Left ventricle myocardium superior (tissue), 1 donor: ENCODE measurements at places on chromosomes 4 and X.

GRCh38 chr4:3199653-3200422, 49.1 kb upstream of the MSANTD1 start:
- DNase-seq, result no peak

DNA sequence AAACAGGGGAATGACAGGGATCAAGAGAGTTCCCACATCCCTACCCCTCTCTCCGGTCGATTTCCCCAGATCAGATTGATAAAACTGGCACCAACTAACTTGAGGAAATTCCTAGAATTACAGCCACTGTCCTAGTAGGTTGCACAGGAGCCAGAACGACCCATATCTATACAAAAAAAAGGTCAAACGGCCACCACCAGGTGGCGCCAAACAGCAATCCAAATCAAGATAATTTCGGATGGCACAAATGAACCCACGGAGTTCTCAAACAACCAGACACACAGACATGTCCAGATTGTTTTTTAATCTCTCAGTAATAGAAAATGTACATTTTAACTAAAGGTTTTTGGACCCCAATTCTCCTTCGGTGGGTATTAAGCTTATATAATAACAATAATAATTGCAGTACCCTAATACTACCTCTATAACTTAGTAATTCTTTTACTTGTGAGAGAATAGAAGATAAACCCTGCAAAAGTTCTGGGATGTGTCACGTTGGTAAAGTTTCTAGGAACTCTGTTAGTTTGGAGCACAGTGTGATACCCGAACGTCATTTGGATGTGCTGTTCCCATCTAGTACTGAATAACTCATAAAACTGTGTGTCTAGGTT, 212.6 kb downstream of the SPOCK3 start:
- peak; percentile 79 for DNase-seq

- no peak for DNase-seq
These were observed 95.7 kb downstream of the CPZ start for GRCh38 chr4:8688041-8688907.

DNA sequence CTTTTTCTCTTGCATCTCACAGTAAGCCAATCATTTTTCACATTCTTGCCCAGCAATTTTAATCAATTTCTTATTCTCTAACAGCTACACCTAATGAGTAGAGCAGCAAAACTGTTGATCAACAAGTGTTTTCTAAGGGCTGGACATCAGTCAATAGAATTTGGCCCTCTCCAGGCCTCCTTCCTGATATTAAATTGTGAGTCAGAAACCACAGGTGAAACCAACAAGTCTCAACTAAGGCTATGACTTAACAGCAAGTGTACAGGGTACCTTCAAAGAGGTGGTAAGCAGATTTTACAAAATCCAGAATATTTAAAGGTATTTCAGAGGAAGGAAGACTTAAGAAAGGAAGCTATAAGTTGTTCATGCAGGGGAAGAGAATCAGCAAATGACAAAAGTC, 156.5 kb upstream of the ARHGAP24 start:
- DNase-seq, result no peak

DNA sequence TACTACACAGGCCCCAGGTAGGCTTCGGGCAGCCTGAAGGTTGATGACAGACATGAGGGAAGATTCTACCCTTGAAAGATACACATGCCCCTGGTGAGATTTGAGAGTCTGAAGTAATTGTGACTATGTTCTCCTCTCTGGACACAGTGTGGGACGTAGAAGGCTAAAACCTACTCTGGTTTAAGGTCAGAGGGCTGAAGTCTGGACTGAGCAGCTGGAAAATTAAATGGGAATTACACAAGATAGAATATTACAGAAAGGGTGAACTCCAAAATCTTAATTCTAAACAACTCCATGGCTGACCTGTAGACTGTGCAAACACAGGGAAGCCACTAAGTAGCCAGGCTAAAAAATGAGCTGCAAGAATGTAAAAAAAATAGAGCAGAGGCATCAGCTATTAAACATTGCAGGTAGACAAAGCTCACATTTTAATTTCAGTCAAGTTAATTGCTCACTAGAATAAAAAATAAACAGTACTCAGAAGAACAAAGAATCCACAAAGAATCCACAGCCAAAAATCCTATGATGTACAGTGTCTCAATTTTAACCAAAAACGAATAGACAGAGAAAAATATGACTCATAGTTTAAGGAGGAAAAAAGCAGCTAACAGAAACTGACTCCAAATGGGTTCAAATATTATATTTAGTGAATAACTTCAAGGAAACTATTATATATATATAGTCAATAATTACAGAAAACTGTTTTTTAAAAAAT, 170.4 kb downstream of the PCDH18 start:
- DNase-seq, result no peak

GRCh38 chr4:96194993-96195392, 355.1 kb downstream of the PDHA2 start:
- DNase-seq, result no peak

GRCh38 chrX:152861116-152861515, 30.3 kb downstream of the NSDHL start:
- no peak for DNase-seq

- DNase-seq, result no peak
These were observed 126.5 kb downstream of the ADGRA3 start for GRCh38 chr4:22389240-22389870.

DNA sequence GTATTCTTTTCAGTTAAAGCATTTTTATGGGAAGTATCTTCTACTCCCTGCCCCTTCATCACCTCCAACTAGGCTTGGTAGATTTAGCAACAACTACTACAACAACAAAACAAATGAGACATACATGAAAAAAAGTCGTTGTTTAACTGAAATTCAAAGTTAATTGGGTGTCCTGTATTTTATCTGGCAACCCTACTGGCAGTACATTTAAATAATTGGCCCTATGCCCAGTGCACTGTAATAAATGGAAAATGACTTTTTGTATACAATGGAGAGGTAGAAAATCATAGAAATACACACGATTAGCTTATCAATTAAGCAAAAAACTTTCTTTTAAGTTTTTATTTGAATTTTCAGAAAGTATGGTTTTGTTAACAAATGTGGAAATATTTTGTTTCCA, 21.4 kb upstream of the CLGN start:
- no peak for DNase-seq

GRCh38 chr4:141905751-141906150, 269.4 kb downstream of the IL15 start:
- DNase-seq, result no peak

GRCh38 chrX:103417933-103418332, 41.6 kb downstream of the BEX3 start:
- no peak for DNase-seq
